ENCODE measurements at places on chromosomes 7 and 10.

GRCh38 chr7:143431109-143431508 is 12.1 kb upstream of the TAS2R60 start:
- DNase-seq: no peak

DNA sequence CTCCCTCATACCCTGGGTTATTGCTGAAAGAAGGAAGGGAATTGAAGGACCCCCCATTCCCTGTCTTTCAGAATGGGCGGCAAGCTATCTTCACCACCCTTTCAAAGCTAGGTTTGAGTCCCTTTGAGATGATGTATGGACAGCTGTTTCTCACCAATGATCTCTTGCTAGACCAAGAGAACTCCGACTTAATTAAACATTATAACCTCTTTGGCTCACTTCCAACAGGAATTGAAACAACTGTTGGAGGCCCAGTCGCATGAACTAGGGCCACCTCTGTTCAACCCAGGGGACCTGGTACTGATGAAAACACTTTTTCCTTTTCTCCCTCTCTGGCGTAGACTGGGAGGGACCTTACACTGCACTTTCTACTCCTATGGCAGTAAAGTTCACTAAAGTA is 110.6 kb downstream of the ITGB8 start:
- no peak for DNase-seq

DNA sequence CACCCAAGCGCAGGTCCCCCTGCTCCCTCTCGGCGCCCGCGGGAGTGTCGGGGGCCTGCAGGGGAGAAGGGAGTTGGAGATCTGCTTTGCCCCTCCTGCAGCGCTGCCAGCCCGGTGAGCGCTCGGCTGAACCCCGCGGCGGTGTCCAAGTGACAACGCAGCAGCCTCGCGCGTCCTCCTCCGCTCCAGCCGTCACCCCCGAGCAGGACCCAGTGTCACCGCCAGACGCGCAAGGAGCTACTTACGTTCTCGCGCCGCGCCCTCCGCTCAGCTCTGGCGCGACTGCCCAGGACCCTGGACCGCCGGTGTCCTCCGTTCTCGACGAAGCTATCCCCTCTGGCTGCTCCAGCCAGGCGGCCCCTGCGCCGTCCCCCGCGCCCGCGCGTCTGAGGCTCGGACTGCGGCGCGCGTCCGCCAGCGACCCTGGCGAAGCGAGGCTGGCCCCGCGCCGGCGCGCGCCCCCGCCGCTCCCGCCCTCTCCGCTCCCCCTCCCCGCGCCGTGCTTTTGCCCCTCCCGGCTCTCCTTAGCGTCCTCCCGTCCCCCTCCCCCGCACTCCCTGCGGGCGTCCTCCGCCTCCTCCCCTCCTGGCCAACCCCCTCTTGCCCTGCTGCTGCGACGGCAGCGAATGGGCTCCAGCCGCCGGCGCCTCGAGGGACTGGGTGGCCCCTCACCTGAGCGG is at the start of gene NRCAM:
Gene NRCAM, minus strand, starts transcription at position 439 of the 680 bp plus-strand sequence. CDS start 216,372 bp downstream, outside the sequence.
- no peak for DNase-seq

GRCh38 chr10:127986531-127987466 is 79.9 kb downstream of the PTPRE start:
- DNase-seq: no peak

DNA sequence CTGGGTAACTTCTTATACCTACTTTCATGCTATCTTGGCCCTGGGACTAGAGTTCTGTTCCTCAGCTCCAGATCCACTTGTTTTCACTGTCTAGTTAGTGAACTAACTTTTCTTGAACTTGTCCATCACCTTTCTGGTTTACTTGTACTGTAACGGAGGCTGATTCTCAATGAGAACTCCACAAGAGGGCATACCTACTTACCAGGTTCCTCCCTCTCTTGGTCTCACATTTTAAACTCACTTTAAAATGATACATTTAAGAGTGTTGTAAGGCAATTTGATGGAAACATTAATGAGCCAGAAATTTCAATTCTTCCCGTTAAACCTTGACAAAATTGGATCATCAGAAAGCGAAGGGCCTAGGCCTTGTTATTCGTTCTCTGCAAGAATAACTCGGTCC is 111.6 kb downstream of the MAGI2 start:
- no peak for DNase-seq

GRCh38 chr10:36808625-36809362 is 316.6 kb upstream of the ANKRD30A start:
- no peak for DNase-seq

DNA sequence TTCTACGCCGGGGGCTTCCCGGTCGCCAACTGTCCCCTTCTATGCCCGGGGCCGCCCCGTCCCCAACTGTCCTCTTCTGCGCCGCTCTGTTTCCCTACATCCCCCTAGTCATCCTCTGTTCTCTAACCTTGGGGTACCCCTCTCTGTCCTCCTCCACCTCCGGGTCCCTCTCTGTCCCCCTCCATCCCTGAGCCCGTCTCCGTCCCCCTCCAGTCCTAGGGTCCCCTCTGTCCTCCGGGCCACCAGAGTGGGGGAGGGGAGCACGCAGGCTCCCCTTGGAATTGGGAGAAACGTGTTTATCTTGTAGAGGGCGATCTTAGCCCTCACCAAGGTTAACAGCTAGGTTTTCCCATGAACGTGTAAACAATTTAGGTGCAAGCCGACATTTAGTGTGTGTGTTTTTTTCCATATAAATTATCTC is 852 bp upstream of the KLF6 start:
- DNase-seq: no peak

GRCh38 chr10:1788401-1788800 is 51.1 kb upstream of the ADARB2 start:
- DNase-seq: no peak

DNA sequence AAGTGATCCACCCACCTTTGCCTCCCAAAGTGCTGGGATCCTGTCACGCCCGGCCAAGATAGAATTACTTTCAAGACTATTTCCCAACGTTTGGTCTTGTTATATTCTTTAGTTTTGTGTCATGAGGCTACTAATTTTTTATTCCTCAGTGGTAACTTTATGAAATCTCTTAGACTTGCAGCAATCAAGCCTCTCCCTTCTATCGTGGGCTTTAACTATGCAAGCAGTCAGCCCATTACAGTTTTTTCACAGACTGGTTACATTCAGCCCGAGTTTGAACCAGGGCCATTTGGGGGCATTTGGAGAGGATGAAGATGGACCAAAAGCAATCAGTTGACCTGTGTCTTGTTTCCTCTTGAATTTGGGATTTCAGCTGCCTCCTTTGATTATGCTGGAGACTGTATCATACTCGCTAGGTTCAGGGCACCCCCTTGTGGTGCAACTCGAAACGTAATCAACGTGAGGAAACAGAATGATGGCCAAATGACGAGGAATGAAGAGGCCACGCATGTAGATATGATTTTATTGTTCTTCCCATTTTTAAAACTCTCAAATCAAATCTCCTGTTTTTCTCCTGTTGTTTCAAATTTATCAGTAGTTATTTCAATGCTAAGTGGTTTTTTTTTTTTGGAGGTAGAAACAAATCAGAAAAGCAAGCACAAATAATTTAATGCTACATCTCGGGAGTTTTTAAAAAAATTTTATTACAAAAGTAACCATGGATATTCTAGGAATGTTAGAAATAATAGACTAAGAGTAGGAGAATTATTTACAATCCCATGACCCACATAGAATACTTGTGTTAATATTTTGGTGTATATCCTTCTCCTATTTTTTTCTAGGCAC is 151.6 kb downstream of the KIAA1217 start:
- DNase-seq: no peak

Measured in SIG-M5 (cell line).